Ovary (tissue), 10 donors: ENCODE measurements at places on chromosomes 6 and 20. TPM values are rescaled to one million over a fixed set of nuclear protein-coding genes. Genes with fewer than 3 reads are reported as not detected.

TCP11 gene
- total RNA-seq = 0.24 TPM

- H3K36me3 ChIP-seq = no peaks in the 10 kb centered on the region
- H3K4me3 ChIP-seq = no peak overlapping the region
- DNase-seq = no peak
- no peak overlapping the region for H3K27ac ChIP-seq
Measured at GRCh38 chr6:69555088-69555638, 241.6 kb downstream of the LMBRD1 start.

DDO gene
- total RNA-seq = 0.73 TPM

- H3K36me3 ChIP-seq = no peaks in the 10 kb centered on the region
- peaks cover 2% of the 10 kb centered on the region for H3K4me1 ChIP-seq
- no peak overlapping the region for H3K4me3 ChIP-seq
- DNase-seq = no peak
- H3K27ac ChIP-seq = no peak overlapping the region
Measured at GRCh38 chr6:11918739-11919605, 93.1 kb upstream of the HIVEP1 start.

DNA sequence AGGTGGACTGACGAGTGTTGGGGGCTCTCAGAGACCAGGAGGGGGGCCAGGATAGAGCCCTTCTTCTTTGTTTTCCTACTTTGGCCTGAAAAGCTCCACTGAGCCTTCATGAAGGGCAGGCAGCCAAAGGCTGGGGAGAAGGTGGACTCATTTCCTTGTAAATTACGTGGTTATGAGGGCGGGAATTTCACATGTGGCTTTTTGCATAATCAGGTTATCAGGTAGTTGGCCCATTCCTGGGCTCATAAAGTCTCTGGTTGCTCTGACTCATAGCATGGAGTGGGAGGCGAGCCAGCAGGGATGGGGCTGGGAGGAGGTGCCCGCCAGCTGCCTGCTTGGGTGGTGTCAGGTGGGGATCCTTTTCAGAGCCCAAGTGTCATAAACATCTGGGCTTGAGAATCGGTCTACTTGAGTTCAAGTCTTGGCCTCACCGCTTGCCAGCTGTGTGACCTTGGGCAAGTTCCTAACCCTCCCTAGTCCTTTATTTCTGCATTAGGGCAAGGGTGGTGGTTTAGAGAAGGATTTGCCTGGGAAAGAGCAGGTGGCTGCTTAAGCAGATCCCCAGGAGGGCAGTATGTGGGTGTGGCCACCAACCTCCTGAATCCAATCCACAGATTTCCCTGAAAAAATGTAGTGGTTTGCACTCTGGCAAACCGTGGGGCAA is 26.5 kb upstream of the RNF24 start:
- no peak overlapping the region for H3K27ac ChIP-seq
- no peaks in the 10 kb centered on the region for H3K27me3 ChIP-seq
- peak; percentile 61 for DNase-seq
- H3K4me1 ChIP-seq = peaks cover 2% of the 10 kb centered on the region

DNA sequence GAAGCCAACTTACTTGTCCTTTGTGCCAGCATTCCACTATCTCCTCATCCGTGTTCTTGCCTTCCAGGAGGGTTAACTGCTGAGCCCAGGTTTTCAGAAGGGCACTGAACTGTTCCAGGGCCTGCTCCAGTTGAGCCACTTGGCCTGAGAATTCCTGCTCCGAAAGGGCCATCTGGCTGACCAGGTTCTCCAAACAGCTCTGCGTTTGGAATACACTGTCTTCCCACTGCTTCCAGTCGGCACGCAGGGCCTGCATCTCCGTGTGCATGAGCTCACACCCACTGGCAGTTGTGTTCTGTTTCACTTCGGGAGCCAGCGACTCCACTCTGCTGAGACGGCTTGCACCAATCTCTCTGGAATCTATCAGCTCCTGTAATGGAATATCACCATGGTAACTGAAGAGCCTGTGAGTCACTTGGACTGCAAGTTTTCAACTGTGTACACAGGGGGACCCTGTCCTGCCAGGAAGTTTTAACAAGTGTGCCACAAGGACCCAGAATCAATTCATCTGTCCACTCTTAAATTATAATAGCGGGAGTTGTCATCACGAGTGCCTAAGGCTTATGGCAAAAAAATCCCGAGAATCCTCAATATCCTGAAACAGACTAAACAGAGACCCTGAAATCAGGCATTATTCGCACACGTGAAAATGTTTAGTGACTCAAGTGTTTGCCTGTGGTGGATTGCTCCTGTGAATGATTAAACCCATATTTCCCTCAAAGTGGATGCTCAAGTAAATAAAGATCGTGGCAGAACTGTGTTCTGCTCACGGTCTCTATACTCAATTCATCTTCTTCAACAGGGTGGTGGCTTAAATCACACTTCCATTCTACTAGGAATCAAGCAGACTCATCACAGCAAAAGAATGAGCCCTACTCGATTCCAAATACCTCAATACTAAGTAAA is 255.9 kb downstream of the SYNE1 start:
- peaks cover 2% of the 10 kb centered on the region for H3K4me1 ChIP-seq
- peak; percentile 82 for DNase-seq
- no peaks in the 10 kb centered on the region for H3K27me3 ChIP-seq
- H3K4me3 ChIP-seq = peak overlapping the region; percentile 45
- peak overlapping the region; percentile 94 for H3K27ac ChIP-seq

EEF1A2 gene
- 0.57 TPM for total RNA-seq

HDGFL1 gene
- total RNA-seq = not detected

DNA sequence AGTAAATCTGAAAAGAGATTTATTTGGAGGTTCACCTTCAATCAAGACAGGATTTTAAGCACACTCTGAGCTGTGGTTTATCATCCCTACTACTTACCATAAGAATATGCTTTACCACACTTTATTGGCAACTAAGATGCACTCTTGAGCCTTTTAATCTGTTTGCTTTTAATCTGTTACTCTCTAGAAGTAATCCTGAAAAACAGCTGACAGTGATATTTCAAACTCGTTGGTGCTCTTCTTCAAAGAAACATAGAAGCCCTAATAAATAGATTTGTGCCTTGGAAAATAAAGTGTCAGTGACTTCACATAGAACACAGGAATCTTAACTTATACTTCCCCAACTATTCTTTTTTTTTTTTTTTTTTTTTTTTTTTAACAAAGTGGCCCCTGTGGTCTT is 102.9 kb downstream of the HIVEP1 start:
- no peaks in the 10 kb centered on the region for H3K4me1 ChIP-seq
- H3K36me3 ChIP-seq = no peaks in the 10 kb centered on the region
- no peak overlapping the region for H3K27ac ChIP-seq

ZSWIM3 gene
- 5.7 TPM for total RNA-seq

DNA sequence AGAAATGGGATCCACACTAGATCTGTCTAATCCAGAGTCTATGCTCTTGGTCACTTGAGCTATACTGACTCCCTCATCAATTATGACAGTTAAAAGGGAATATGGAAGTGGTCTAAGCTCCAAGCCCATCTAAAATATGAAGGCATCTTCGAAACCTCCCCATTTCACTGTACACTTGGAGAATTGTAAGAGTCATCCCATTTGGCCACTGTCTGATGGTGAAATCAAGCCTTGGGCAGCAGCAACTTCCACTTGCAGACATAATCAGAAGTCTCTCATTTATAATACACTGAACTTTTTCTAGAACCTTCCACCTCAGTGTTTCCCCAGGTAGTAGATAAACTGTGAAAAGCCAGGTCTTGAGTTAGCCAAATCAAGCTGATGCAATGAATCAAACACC is 26.3 kb upstream of the UBR2 start:
- H3K36me3 ChIP-seq = no peaks in the 10 kb centered on the region
- no peak overlapping the region for H3K4me3 ChIP-seq
- no peak for DNase-seq

SLC22A7 gene
- total RNA-seq = not detected

DNA sequence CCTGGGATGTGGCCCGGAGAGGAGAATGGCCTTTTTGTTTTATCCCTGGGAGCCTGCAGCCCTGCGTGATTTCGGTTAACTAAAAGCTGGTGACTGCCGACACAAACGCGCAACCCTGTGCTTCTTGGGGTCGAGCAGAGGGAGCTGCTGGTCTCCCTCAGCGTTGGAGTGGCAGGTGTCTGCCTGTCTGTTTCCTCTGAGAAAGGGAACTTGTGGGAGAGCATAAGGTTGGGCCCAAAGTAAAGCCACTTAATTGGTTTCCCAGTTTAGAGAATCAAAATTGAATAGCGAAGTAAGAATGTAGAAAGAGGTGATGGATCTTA is 500 bp downstream of the LTV1 start:
- H3K27me3 ChIP-seq = no peaks in the 10 kb centered on the region
- H3K36me3 ChIP-seq = no peaks in the 10 kb centered on the region
- peaks cover 1% of the 10 kb centered on the region for H3K4me1 ChIP-seq
- peak overlapping the region; percentile 15 for H3K27ac ChIP-seq

PPT2 gene
- total RNA-seq = 53.6 TPM

SMPDL3A gene
- 9.3 TPM for total RNA-seq

- H3K4me1 ChIP-seq = no peaks in the 10 kb centered on the region
- no peak overlapping the region for H3K4me3 ChIP-seq
- H3K27ac ChIP-seq = no peak overlapping the region
- H3K36me3 ChIP-seq = no peaks in the 10 kb centered on the region
- no peaks in the 10 kb centered on the region for H3K27me3 ChIP-seq
- no peak for DNase-seq
Measured at GRCh38 chr6:53230775-53231467, 82.3 kb upstream of the GCM1 start.

C20orf141 gene
- total RNA-seq = not detected

DNA sequence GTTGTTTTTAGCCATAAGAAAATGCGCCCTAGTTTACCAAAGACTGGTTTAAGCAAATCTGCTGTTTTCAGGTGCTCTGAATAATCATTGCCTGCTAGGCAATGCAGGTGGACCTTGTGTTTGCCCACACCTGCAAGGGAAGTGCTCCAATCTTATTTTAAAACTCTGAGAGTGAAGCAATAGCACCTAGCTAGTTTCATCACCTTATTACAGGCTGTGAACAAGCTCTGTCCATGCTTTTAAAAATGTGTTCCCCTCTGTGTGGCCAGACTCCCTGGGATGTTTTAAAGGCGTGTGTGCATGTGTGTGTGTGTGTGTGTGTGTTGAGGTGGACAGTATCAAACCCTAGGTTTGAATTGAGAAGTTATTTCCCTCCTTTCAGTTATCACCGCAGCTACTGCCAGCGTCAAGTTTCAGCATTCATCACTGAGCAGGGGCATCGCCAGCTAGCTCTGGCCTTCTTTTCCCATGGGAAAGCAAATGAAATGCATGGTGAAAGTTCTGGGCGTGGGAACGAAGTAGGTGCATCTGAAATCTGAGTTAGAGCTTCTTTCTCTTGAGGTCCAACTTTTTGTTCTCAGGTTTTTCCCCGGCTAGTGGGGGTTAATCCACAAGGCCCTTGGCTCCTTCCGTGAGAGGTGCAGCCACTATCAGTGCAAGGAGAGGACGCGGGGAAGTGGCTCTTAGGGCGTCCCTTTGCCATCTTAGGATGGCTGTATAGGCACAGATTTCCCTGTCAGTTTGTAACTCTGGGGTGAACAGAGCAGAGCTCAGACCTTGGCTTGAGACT is 30.8 kb downstream of the DUSP22 start:
- DNase-seq = no peak
- no peak overlapping the region for H3K4me3 ChIP-seq
- peaks cover 2% of the 10 kb centered on the region for H3K4me1 ChIP-seq
- H3K27ac ChIP-seq = no peak overlapping the region
- no peaks in the 10 kb centered on the region for H3K27me3 ChIP-seq
- H3K36me3 ChIP-seq = no peaks in the 10 kb centered on the region

- H3K36me3 ChIP-seq = no peaks in the 10 kb centered on the region
- H3K4me3 ChIP-seq = no peak overlapping the region
- H3K27me3 ChIP-seq = no peaks in the 10 kb centered on the region
- H3K27ac ChIP-seq = no peak overlapping the region
- DNase-seq = no peak
Measured at GRCh38 chr6:108145639-108146038, 20.2 kb upstream of the NR2E1 start.

DNA sequence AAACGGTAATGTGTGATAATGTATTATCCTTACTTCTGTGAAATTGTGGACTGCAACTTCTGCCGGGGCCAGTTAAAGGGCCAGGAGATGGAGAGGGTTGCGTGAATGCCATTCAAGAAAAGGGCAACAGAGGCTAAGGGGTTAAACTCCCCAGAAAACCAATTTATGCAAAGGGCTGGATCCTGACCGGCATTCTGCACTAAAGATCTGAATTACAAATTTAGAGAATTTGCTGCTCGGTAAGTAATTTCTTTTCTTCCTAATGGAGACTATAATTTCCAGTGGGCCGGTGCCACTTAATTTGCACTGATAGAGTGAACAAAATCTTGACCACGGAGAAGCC is 130.1 kb downstream of the BCAS1 start:
- H3K27me3 ChIP-seq = no peaks in the 10 kb centered on the region
- no peaks in the 10 kb centered on the region for H3K36me3 ChIP-seq
- no peak for DNase-seq
- H3K4me1 ChIP-seq = peaks cover 13% of the 10 kb centered on the region
- peak overlapping the region; percentile 34 for H3K27ac ChIP-seq

GNMT gene
- total RNA-seq = 1.9 TPM

DNA sequence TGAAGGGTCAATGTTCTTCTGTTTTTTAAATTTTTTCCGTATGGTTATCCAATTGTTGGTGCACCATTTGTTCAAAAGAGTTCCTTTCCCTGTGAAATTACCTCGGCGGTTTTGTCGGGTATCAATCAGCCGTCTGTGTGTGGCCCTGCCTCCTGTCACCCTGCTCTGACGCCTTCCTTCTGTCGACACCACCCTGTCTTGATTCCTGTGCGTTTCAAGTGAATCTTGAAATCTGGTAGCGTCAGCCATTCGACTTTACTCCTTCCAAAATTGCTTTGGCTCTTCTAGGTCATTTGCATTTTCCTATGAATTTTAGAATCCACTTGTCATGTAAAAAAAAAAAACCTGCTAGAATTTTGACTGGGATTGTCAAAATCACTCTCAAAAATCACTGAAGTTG is 181.1 kb downstream of the CDH4 start:
- no peak for DNase-seq
- no peak overlapping the region for H3K4me3 ChIP-seq
- no peaks in the 10 kb centered on the region for H3K4me1 ChIP-seq
- no peaks in the 10 kb centered on the region for H3K27me3 ChIP-seq
- H3K36me3 ChIP-seq = no peaks in the 10 kb centered on the region

BNIP5 gene
- total RNA-seq = not detected

DNA sequence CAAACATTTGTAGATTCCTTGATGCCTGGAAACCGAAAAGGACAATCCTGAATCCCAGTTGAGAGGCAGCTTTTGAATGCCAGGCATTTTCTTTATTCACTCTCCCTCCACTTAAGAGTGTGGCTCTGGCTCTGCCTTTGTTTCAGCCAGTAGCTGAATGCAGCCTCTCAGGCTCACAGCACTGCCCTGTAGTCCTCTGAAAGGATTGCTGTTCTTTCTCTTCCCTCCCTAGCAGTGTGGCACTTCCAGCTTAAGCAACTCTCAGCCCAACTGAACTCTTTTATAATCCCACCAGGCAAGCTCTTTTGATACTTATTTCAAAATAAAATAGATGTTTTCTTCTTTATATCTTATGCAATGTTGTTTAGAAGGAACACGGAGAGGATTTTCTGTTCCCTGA is 415.6 kb downstream of the GJA1 start:
- H3K27me3 ChIP-seq = no peaks in the 10 kb centered on the region
- no peaks in the 10 kb centered on the region for H3K4me1 ChIP-seq
- H3K36me3 ChIP-seq = no peaks in the 10 kb centered on the region
- H3K4me3 ChIP-seq = no peak overlapping the region
- DNase-seq = no peak
- H3K27ac ChIP-seq = no peak overlapping the region
